MCF 10A (cell line): ENCODE measurements at places on chromosomes 11 and 22.

DNA sequence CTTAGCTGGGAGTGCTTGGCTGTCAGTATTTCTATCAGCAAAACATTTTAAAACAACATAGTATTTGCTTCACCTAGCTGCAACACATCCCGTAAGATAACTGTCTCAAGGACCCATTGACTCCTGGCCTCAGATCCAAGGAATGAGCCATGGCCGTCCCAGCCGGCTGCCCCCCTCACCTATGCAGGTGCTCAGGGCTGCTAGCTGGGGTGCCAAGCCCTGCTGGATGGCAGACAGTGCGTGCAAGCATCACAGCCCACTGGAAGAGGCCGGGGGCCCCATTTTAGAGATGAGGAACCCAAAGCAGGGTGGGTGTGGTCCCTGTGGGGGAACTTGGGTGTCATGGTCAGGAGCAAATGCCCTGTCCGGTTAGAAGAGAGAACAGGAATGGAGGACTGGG is 8.5 kb downstream of the PSMC3 start:
- DNase-seq = no peak

DNA sequence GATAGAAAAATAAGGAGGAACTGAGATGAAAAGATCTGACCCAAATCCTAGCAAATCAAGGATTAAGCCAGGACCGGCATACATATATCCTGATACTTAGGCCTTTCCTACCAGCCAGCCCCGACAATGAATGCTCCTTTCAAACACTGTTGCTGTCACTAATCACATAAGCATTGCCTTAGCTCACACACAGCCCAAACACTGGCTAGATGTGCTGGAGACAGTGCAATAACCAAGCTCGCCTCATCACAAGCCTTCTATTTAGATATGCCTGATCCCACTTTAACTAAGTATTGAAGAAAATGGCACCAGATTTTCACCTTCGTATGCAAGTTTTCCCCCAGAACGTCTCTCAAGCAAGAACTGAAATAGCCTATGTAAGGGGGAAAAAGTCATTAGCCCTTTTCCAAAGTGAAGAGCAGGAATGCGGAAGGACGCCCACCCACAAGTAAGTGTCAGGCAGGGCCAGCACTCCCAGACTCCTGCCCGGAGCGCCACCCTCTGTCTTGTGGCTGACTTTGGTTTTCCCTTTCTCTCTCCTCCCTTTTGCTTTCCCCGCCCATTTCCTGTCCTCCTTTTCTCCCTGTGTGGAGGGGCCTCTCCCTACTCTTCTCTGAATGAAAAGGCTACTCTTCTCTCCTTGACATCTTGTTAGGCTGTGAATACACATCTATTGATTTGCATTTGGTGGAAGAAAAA is 8.9 kb upstream of the OPCML start:
- DNase-seq = no peak

- DNase-seq = no peak
Observed at GRCh38 chr11:12793506-12793905, 119.3 kb downstream of the TEAD1 start.

DNA sequence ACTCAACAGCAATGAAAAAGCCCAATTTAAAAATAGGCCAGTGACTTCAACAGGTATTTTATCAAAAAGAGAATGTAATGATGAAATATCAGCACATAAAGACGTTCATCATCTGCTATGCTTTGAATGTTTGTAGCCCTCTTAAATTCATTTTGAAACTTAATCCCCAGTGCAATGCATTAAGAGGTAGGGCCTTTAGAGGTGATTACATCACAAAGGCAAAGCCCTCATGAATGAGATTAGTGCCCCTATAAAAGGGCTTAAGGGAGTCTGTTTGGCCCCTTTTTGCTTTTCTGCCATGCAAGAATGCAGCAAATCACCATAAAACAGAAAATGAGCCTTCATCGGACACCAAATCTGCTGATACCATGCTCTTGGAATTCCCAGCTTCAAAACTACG is 637.0 kb downstream of the DLG2 start:
- DNase-seq = no peak

DNA sequence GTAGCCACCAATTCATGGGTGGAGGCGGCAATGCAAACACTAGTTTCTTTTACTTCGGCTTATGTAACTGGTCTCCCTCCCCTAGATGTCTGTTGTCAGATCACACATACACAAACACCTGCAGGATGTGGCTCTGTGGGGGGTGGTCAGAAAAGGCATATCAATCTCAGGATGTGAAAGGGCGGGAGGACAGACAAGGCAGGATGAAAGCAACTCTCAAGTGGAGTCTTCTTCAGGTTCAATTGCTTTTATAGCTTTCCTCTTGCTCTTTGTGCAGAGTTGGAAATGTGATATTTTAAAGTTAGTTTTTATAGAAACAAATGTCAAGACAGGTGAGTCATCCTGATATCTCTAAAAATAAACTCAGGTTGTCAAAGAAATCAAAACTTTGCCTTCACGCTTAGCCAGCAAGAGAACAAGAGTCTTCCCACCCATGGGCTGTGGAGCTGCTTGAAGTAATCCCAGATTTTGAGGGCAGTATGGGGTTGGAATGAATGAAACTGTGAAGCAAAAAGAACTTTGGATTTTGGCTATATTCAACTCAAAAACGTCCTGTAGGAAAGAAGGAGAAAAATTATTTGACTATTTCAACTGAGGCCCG is 423.4 kb downstream of the GUCY1A2 start:
- no peak for DNase-seq

- DNase-seq = peak; percentile 30
Observed at GRCh38 chr11:65810046-65810868, 23.4 kb downstream of the OVOL1 start.

DNA sequence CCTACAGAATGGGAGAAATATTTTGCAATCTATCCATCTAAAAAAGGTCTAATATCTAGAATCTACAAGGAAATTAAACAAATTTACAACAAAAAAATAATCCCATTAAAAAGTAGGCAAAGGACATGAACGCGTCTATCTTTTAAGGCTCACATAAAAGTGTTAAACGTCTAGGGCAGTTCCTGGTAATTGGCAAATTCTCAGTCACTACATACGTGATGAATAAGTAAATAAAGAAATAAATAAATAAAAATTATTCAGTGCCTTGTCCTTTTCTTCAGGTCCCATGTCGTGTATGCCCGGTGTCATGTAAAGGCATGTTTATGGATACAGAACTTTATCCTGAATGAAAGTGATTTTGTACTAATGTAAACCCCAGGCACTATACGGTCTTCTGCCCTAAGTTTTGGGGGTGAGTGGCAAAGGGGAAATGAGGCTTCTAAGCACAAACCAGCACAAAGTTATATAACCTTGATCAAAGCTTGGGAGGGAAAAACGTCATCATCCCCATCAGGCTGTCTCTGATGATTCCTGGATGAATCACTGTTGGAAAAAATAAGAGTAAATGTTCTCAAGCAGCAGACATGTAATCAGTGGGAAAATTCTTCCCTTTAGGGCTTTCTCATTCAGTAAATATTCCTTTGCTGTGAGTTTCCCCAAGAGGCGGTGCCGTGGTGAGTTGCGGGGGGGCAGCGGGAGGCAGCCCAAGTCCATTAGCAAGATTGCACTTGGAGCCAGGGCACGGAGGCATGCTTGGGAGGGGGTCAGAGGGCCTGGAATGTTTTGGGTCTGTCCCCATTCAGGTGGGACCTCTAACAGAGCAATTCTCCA is 30.4 kb upstream of the MICAL2 start:
- DNase-seq = peak; percentile 92

DNA sequence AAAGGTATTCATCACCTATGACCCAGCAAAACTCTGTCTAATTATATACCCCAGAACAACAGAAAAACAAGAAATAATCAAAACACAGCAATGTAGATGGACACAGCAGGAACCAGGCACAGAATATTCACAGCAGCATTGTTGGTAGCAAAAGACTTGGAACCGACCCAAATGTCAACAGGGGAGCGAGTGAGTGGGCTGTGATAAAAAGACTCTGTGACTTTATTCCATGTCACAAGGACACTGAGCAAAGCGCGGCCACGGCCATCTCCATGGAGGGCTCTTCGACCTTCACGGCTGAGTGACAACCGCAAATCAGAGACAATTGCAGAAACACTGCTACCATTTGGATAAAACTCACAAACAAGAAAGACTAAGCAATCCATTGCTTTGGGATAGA is 1373.1 kb downstream of the TBC1D22A start:
- no peak for DNase-seq

DNA sequence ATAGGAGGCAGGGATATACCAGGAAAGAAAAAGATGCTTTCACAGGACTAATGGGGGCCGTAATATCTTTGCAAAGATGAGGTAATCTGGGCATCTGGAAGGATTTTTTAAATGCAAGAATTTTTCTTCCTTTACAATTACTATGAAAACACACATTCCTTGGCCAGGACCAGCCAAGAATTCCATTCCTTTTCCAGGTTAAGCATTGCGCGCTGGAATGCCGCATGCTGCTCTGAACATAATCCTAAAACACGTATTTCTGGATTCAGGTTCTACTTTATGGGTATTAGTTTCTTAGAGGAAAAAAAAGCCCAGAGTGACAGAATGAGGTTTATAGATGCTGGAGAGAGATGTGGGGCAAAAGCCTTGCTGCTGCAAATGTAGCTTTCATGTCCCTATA is 99.4 kb upstream of the SORL1-AS1 start:
- DNase-seq = no peak

GRCh38 chr22:20786536-20786979 is 12.6 kb downstream of the SERPIND1 start:
- no peak for DNase-seq

DNA sequence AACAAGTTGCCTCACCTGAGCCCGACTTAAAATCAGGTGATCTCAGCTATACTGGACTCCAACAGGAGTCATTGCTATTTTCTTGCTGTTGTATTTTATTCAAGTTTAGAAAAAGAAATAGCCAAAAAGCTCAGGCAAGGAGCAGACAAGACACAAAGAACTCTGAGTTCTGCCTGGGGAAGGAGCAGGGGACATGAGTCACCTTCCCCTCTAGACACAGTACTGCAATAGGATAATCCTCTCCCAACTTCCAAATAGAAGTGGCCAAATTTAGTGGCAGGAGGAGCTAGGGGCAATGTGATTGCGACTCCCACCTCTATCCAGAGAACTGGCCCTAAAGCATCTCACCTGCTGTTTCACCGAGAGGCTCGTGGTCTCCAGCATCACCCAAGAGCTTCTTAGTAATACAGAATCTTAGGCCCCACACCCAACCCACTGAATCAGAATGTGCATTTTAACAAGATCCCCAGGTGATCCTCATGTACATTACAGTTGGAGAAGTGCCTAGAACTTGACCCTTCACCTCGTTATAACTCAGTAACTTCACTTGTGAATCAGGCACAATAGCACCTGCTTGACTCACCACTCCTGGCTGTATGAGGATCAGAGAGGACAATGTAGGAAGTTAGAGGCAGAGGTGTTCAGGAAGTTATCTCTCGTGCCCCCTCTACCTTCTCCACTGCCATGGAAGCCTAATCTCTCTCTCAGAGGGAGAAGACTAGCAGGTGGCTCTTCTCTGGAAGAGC is 56.8 kb upstream of the FBXO3 start:
- peak; percentile 43 for DNase-seq

DNA sequence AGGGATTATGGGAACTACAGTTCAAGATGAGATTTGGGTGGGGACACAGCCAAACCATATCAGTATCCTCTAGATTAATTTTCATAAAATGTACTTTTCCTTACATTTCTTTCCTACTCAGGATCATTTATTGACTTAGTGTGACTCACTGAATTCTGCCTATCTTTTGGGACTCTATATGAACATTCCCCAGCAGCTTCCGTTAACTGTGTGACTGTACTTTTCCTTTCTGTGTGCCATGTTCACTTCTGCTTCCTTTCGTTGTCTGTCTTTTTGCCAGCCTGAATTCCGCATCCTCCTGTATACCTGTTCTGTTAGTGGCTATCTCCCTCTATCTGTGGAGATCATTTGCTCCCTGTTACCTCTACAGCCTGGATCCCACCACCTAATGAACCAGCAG is 48.8 kb downstream of the SPECC1L start:
- no peak for DNase-seq

- peak; percentile 65 for DNase-seq
Observed at GRCh38 chr11:86182976-86183584, 61.5 kb upstream of the EED start.

- DNase-seq = no peak
Observed at GRCh38 chr22:24115247-24116207, 65.8 kb upstream of the SUSD2 start.

DNA sequence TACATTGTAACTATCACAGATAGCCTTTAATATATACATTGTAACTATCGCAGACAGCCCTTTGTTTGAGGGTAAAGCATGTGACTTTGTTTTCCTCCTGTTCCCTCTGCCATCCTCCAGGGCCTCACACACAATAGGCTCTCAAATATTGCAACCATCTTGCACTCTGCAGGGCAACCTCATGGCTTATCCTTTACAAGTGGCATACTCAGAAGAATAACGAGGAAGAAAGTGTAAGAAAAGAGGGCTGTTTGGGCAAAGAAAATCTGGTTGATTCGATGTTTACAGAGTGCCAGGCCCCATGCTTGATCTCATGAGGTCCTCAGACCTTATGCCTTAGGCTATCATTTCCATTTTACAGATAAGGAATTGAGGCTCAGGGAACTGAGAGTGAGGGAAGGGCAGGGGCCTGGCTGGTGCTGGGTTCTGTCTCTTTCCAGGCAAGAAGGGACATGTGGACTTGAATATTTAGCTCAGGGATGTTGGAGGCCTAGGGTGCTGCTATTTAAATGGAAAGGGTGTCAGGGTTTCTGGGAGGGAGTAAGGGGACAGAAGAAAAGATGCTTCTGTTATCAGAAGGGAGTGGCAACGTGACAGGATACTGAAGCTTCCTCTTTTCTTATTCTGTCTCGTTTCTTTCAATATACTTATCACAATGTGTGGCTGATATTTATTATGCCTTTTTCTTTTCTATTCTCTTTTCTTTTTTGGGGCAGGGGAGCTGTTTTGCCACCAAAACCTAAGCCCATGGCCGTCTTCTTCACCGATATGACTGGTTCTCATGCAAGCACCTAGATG is 1.1 kb upstream of the SAMM50 start:
- DNase-seq = no peak

DNA sequence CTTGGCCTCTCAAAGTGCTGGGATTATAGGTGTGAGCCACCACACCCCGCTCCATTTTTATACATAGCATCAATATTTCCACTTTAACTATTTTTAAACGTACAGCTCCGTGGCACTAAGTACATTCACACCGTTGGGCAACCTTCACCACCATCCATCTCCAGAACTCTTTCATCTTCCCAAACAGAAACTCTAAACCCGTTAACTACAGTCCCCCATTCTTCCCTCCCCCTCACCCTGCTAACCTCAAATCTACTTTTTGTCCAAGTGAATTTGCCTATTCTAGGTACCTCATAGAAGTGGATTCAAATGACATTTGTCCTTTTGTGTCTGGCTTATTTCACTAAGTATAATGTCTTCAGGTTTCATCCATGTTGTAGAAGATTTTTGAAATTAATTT is 3.4 kb downstream of the IGLL1 start:
- DNase-seq = no peak

DNA sequence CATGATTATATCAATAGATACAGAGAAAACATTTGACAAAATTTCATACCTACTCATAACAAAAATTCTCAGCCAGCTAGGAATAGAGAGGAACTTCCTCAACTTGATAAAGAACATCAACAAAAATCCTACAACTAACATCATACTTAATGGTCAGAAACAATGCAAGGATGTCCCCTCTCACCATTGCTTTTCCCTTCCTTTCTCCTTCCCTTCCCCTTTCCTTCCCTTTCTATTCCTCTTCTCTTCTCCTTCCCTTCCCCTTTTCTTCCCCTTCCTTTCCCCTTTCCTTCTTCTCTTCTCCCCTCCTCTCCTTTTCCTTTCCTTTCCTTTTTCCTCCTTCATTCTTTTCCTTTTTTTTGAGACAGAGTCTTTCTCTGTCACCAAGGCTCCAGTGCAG is 418.3 kb upstream of the B3GAT1 start:
- no peak for DNase-seq
